Right forelimb (tissue), 1 donor: ENCODE measurements at places on chromosomes 4 and X.

DNA sequence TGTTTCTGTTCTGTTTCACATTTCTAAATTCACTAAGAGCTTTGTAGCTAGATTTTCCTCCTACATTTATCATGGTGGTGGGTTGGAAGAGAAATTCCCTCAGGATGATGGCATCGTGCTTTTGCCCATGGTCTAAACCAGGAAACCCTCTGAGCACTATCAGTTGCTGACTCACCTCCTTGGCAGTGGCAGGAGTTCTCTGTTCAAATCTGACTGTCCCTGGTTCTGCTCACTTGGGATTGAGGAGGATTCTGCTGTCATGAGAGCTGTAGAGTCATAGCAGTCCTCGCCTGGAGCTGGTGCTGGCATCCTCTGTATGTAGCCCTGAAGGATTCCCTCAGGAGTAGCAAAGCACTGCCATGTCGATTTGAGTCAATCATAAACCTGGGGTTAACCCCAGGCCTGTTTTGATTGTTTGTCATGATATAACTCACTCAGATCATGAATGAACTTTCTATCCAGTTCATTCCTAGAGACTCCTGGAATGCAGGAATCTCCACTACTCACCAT lies 9.4 kb downstream of the TEX13A start:
- DNase-seq = no peak

DNA sequence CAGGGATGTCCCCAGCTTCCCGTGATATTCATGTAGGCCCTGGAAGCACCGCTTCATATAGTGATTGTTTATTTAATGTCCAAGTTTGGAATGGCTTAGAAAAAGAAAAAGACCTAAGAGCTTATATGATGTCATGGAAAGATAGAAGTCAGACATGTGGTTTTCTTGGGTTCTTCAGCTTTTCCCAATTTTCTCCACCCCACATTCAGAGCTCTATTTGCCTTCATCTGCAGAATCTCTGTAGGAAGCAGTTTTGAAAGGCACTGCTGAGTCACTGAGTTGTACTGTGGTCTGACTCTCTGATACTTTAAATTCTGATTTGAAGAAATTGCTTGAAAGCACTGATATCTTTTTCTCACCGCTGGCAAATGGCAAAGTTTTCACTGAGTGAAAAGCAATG lies 120.6 kb upstream of the EDNRA start:
- no peak for DNase-seq

DNA sequence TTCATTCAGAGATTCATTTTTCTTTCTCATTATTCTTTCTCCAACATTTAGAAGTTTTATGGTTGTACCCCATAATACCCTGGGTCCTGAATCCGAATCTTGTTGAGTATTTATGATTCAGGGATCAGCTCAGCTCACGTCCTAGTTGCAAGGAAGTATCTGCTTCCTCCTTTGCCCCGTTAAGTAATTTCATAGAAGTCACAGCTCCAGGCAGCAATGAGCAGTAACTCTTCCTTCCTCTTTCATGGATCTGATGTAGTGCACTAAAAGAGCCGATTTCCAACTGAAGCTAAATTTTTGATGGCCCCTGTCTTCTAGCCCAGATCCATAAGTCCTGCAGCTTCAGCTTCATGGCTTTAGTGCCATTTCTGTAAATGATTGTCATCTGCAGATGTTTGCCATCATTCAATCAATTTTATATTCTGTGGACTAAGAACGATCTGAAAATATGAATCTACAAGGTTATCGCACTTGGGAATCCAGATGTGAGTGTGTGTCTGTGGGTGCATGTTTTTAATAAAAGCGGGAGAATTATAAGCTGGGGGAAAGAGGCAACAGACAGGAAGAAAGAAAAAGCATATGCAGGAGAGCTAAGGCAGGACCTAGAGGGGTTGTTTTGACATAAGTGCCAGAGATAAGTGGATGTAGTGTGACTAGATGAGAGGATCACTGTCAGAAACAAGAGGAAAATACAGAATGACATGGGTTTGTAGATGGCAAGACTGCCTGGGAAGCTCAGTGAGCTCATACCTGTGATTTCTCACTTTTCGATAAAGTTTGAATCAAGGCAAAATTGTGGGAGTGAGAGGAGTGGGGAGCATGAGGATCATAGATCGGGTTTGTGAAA lies 17.5 kb downstream of the VEGFD start:
- no peak for DNase-seq

- no peak for DNase-seq
Measured at GRCh38 chrX:38205039-38205438, 15.6 kb downstream of the SRPX start.

- DNase-seq = no peak
Measured at GRCh38 chr4:56690393-56690792, 9.3 kb upstream of the HOPX start.

DNA sequence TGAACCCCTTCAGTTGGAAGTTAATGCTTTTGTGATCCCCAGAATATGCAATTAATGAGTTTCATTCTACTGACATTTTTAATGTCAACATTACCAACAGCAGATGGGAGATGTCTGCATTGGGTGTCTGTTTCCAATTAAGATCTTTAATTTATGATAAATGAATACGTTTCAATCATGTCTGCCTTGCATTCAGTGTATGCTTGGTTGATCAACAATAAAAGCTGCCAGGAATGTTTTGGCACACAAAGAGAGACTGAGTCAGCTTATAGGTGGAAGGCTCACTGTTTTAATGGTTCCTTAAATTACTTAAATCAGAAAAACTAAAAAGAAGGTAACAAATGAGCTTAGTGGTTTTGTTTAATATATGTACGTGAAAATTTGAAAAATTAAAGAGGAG lies 359.9 kb upstream of the CNKSR2 start:
- no peak for DNase-seq

- peak; percentile 74 for DNase-seq
Measured at GRCh38 chr4:2535376-2536192, 863 bp upstream of the FAM193A start.

GRCh38 chrX:26414534-26414933 lies 198.6 kb downstream of the MAGEB5 start:
- DNase-seq = no peak

- no peak for DNase-seq
Measured at GRCh38 chr4:145679991-145680455, at the start of gene C4orf51. TSS of gene C4orf51 (plus strand) at chr4:145680146. CDS start at chr4:145680204, 58 bp downstream.

DNA sequence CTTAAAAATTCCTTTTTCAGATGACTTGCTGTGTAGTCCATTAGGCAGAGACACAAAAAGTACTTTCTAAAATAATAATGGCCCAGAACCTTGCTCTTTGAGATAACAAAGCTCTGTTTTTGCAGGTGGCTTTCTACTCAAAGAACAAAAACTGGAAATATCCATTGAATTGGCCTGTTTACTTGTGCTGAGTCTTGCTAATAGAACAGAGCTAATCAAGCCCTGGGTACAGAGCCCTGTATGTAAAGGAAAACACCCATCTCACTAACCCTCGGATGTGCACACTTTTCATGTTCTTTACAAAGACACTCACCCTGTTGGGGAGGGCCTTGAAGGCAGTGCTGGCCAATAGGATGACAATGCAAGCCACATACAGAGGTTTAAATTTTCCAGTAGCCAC lies 27.0 kb upstream of the LNX1 start:
- DNase-seq = no peak

GRCh38 chr4:75924309-75924827 lies 16.4 kb downstream of the NAAA start:
- DNase-seq = no peak

GRCh38 chr4:118889312-118889691 lies 648 bp downstream of the SYNPO2 start:
- no peak for DNase-seq

- DNase-seq = no peak
Measured at GRCh38 chr4:169272265-169272886, 1.6 kb upstream of the SH3RF1 start.

- DNase-seq = no peak
Measured at GRCh38 chr4:22238742-22239141, 277.1 kb downstream of the ADGRA3 start.

DNA sequence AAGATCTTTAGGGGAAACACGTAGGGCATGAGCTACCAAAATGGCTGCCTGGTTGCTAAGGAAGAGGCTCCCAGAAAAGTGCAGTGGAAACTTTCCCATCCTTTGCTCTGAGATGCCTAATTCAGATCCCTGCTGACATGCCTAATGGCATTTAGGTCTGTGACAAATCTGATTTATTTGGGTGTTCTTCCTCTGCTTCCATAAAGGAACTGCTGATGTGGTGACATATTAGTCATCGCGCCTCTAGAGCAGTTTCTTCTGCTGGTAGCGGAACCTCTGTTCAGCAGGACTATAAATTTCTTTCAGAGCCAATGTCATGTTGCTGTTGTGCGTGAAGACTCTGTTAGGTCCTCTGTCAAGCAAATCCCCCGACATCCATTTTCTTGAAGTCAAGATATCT lies 310.0 kb downstream of the PDHA2 start:
- no peak for DNase-seq

- no peak for DNase-seq
Measured at GRCh38 chrX:120517936-120518335, 42.8 kb downstream of the CUL4B start.

- no peak for DNase-seq
Measured at GRCh38 chrX:124720532-124720931, 374.2 kb downstream of the SH2D1A start.
